Caki2 (cell line): ENCODE measurements at places on chromosomes 4 and X.

DNA sequence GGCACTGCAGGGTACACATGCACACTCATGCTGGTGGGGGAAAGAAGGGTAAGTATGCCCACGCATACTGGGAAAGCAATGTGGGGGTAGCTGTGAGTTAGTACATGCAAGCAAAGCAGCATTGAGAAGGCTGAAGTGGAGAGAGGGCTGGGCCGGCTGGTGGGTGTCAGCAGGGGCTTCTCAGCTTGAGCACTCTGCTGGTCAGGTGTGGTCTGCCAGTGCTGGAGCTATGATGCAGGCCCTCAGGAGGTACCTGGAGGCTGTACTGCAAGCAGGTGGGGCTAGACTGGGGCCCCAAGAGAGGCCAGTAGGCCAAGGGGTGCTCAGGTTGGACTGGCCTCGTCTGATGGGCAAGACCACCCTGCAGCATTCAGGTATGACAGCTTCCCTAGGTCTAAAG, 61.9 kb upstream of the SERPINA7 start:
- no peak for DNase-seq

DNA sequence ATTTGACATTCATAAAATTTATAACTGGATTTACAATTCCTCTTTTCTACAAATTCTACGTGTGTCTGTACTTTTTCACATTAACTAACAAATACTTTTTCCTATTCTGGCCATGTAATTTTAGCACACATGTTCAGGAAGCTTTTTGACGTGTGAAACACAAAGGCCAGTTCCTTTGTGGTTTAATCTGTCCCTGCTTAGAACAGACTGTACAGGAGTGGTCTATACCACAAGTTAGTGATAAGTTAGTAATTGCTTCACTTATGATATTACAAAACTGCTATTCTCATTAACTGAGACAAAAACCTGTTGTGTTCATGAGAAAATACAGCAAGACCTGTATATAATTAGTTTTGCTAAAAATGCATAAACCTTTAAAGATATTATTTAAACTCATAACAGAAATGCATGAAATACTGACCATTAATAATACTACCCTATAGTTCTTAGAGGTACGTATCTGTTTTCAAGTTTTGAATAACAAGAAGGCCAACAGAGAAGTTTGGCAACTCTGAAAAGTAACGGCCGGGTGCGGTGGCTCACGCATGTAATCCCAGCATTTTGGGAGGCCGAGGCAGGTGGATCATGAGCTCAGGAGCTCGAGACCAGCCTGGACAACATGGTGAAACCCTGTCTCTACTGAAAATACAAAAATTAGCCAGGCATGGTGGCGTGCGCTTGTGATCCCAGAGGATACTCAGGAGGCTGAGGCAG, 13.7 kb upstream of the AREG start:
- DNase-seq: no peak

DNA sequence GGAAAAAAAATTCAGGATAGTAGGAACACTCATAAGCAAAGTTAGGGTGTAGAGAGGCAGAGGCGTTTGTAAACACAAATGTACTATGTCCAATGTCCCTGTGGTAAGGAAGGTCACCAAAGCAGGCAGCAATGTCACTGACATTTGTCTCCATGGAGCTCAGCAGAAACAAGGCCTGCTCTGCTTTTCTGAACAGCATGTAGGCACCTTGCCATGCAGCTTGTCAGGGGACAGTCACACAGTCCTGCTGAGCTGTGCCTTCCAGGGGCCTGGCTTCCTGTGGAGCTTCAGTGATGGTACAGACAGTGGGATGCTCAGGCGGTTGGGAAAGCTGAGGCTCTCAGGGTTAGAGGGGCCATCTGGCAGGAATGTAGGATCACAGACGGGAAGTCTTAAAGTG, 74.5 kb upstream of the HS3ST1 start:
- DNase-seq: no peak

GRCh38 chr4:120844528-120844921, 78.0 kb downstream of the PRDM5 start:
- DNase-seq: no peak
